ENCODE measurements at places on chromosomes 12 and 14.
A peak's percentile ranks its signal among the peaks of the same experiment; 100 is the strongest.

DNA sequence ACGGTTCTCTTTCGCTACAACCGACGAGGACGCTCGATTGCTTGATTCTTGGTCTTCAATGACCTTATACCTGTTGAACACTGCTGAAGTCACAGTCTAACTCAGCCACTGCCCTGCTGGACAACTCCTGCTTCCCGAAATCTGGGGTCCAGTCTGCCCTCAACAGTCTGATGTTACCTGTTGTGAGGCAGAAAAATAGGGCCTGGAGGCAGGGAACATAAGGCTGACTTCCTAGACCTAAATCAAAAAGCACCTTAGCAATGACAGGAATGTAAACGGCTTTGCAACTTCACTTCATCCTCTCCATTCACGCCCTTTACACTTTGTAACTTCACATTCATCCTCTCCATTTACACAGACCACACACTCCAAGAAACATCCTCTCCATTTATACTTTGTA lies 597 bp upstream of the GLTP start:
- DNase-seq, result peak; percentile 30

DNA sequence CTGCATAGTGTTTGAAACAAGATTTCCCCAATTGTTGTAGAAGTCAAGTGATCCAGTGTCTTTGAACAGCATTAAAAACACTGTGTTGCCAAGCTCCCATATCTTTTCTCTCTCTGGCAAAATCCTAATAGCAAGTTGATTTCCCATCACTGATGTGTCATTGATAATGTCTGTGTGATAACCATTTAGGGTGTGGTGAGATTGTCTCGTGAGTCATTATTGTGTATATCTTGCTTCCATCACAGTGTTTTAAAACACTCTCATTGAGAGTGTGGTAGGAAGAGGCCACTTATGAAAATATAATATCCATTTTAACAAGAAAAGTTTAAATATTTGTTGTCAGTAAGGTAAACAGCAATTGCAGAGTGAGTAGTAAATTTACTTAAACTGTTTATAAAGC lies 74.7 kb downstream of the PRORP start:
- DNase-seq, result peak; percentile 41

DNA sequence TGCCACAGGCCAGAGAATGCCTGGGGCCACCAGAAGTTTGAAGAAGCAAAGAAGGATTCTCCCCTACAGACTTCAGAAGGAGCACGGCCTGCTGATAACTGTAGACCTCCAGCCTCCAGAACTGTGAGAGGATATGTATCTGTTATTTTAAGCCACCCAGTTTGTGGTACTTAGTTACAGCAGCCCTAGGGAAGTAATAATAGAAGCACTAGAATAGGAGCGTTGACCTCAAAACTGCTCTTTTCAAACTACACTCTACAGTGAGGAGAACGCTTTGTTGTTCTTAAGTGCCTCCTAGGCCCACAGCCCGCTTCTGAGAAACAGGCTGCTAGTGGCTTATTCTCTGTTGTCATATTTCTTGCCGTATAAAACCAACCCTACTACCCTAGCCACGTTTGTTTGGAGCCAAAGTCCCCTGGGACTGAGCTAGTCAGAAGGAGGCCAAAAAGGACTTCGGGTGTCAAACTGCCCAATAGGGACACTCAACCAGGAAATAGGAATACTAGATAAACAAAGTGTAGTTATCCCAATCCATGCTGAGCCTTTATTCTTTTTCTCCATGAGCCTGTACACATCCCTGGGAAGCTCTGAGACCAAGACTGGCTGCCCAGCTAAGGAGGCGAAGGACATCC lies 38.5 kb upstream of the FRS2 start:
- no peak for DNase-seq

GRCh38 chr12:117832459-117833457 lies 136.0 kb downstream of the KSR2 start:
- peak; percentile 97 for DNase-seq

DNA sequence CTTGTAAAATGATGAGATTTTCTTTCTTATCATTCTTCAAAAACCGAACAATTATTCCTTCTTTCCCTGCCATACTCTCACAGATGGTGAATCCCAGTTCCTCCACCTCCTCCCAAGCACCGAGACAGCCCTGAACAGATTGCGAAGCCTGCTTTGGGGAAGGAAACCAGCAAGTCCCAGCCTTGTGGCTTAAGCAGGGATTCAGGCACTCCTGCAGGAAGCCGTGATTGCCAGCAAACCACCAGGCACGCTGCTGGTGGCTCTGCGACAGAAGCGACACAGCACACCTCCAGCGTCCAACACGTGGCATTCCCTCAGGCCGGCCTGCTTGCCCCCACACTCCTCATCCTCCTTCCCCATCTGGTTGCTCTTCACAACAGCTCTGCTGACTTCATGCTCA lies 237.7 kb downstream of the GXYLT1 start:
- DNase-seq, result no peak

GRCh38 chr14:22836301-22837113 lies at the start of gene MMP14:
MMP14 (plus strand) TSS chr14:22836585; CDS start chr14:22836818, 233 bp downstream.
- DNase-seq, result peak; percentile 65

DNA sequence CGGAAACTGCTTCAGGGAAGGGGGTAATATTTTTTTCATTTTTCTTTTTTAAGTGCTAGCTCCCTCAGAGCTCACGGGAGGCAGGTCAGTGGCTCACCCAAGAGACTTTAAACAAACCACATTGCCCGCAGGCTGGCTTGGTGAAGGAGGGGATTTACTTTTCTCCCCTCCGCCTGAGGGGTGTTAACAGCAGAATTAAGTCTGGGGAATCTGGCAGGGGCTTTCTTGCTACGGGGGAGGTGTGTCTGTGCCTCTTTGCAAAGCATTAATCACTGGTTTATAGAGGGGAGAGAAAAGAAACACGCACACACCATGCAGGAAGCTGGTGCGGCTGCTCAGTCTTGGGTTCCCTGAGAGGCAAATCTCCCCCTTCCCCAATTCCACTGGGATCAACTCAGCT lies 26.2 kb upstream of the TBX3 start:
- DNase-seq, result no peak

GRCh38 chr14:68622856-68623255 lies 170.0 kb downstream of the ZFP36L1 start:
- no peak for DNase-seq
